ENCODE measurements at places on chromosomes 3 and 15. TPM values are rescaled to one million over a fixed set of nuclear protein-coding genes. Genes with fewer than 3 reads are reported as not detected.
A peak's percentile ranks its signal among the peaks of the same experiment; 100 is the strongest.

GRCh38 chr15:99736702-99737101 is 3.5 kb upstream of the LYSMD4 start:
- H3K4me1 ChIP-seq = peaks cover 25% of the 10 kb centered on the region
- H3K36me3 ChIP-seq = peaks cover 6% of the 10 kb centered on the region
- no peaks in the 10 kb centered on the region for H3K27me3 ChIP-seq
- H3K4me3 ChIP-seq = no peak overlapping the region

GRCh38 chr3:87478716-87479115 is 202.3 kb upstream of the POU1F1 start:
- no peak overlapping the region for H3K4me3 ChIP-seq
- no peak for DNase-seq
- no peaks in the 10 kb centered on the region for H3K4me1 ChIP-seq
- H3K27me3 ChIP-seq = no peaks in the 10 kb centered on the region
- no peaks in the 10 kb centered on the region for H3K36me3 ChIP-seq

- H3K4me3 ChIP-seq = peak overlapping the region; percentile 15
- H3K36me3 ChIP-seq = peaks cover 67% of the 10 kb centered on the region
- H3K4me1 ChIP-seq = peaks cover 87% of the 10 kb centered on the region
- DNase-seq = peak; percentile 96
These were observed 17.7 kb downstream of the CHD2 start for GRCh38 chr15:92917598-92918407.

DNA sequence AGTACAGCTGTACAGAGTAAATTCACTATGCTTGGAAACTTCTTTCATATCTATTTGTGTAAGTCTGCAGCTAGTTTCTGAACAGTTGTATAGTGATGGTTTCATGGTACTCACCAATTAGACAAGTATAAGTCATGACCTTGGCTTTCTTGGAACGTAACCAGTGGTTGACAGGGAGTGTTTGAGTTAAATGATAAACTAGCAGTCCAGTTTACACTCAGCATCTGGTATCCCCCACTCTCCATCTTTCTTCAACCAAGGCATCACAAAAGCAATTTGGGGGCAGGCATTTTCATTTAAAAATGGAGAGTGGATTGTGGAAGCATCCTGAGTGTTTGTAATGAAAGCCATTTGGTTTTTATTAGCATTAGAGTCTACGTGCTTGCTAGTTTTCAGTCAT is 26.0 kb downstream of the MME start:
- no peak overlapping the region for H3K27ac ChIP-seq
- no peak overlapping the region for H3K4me3 ChIP-seq
- DNase-seq = no peak
- H3K4me1 ChIP-seq = peaks cover 6% of the 10 kb centered on the region

DNA sequence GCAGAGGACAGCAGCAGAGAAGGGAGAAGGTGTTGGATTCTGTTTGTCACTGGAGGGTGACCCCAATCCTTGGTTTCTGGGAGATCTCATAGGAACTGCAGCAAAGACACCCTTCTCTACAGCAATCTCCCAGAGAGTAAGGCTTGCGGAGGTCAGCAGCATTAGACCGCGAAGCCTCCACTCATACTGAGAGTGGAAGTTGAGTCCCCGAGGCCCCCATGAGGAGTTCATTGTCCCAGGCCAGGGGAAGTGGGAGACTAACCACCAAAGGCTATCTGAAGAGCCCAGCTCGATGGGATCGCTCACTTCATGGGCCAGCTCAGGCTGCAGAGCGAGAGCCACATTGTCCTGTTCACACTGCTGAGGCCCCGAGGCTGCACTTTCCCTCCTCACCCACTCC is 44.6 kb downstream of the GLDN start:
- H3K4me1 ChIP-seq = no peaks in the 10 kb centered on the region
- no peaks in the 10 kb centered on the region for H3K36me3 ChIP-seq
- no peak overlapping the region for H3K27ac ChIP-seq
- no peak overlapping the region for H3K4me3 ChIP-seq
- peaks cover 2% of the 10 kb centered on the region for H3K27me3 ChIP-seq

DNA sequence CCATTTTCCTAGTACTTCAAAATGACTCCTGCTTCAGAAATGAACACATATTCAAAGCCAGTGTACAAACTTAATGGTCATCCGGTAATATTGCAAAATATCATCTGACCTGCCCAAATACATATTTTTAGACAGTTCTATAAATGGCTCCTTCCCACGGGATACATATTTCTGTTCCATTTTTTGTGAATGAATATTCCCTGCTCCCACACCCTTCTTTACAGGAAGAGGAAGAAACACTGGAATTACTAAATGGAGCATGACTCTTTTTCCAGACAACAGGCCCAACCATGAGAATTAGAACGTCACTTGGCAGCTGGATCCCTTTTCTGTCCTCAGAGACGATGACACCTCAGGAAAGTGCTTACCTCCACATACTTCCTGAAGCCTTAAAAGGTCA is 38.0 kb upstream of the CBLB start:
- no peaks in the 10 kb centered on the region for H3K27me3 ChIP-seq
- H3K36me3 ChIP-seq = peaks cover 3% of the 10 kb centered on the region
- no peak for DNase-seq
- H3K27ac ChIP-seq = no peak overlapping the region

DNA sequence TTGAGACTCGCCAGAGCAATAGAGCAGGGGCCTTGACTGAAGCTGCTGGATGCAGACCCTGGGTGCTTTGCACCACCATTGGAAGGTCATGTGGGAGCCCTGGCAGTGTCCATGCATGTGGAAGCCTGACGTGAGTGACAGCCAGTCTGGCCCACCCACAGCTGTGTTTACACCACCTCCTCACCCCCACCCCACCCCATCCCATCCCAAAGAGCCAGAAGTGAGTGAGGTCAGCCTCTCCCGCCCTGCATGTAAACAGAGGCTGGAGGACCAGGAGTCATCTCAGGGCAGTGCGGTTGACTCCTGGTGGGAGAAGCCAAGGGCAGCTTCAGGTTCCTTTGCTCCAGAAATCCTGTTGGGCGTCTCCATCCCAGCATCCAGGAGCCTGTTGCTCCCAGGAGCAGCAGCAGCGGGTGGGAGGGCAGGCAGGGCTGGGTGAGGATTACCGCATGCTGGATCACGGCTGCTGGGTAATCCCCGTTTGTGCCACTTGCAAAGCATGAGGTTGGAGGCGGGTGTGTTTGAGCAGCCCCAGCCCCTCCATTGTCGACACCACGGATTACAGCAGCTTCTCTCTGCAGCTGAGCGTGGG is 44.6 kb downstream of the CORO2B start:
- DNase-seq = no peak
- H3K36me3 ChIP-seq = no peaks in the 10 kb centered on the region
- no peaks in the 10 kb centered on the region for H3K4me1 ChIP-seq
- peaks cover 6% of the 10 kb centered on the region for H3K27me3 ChIP-seq
- no peak overlapping the region for H3K27ac ChIP-seq

GRCh38 chr3:112640276-112640929 is 540 bp downstream of the CCDC80 start:
- H3K4me1 ChIP-seq = peaks cover 21% of the 10 kb centered on the region
- no peak overlapping the region for H3K4me3 ChIP-seq
- no peak overlapping the region for H3K27ac ChIP-seq

- no peak for DNase-seq
- H3K27me3 ChIP-seq = no peaks in the 10 kb centered on the region
- H3K4me1 ChIP-seq = no peaks in the 10 kb centered on the region
- no peaks in the 10 kb centered on the region for H3K36me3 ChIP-seq
These were observed 343.2 kb upstream of the ONECUT1 start for GRCh38 chr15:53133255-53133850.

DNA sequence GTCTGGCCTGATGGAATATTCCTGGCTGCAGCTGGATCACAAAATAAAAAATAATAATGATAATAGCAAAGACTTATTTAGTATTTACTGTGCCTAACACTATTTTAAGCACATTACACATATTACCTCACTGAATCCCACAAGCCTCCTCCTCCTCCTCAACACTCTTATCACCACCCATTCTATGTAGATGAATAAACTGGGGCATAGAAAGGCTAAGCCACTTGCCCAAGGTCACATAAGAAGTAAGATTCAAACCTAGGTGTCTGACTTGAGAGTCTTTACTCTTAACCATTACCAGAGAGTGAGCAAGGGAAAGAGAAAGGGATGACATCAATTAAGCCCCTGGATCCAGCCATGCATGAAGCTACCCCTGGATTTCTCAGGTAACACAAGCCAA is 493.1 kb downstream of the SHQ1 start:
- no peak for DNase-seq
- H3K36me3 ChIP-seq = no peaks in the 10 kb centered on the region
- no peaks in the 10 kb centered on the region for H3K4me1 ChIP-seq

DNA sequence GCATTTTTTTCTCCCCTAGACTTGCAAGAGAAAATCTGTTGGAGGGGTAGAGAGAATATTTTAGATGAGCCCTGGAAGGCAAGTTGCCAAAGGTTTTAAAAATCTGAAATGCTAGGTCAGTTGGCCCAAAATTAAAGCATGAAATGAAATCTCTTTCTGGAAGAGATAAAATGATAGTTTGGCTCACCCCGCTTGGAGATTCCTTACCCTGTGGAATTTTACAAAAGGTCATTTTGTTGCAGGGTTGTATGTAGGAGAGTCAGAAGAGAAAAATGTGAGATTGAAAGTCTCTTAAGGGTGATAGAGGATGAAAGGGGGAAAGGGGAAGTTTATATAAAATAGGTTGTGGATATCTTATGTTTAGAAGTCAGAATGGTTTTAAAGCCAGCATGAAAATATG is 277.8 kb downstream of the CD47 start:
- DNase-seq = no peak
- peaks cover 12% of the 10 kb centered on the region for H3K4me1 ChIP-seq
- peaks cover under 1% of the 10 kb centered on the region for H3K36me3 ChIP-seq
- H3K4me3 ChIP-seq = no peak overlapping the region

- no peak overlapping the region for H3K27ac ChIP-seq
- no peak for DNase-seq
- peaks cover 6% of the 10 kb centered on the region for H3K36me3 ChIP-seq
- H3K4me1 ChIP-seq = no peaks in the 10 kb centered on the region
These were observed 9.0 kb downstream of the ZNF662 start for GRCh38 chr3:42914771-42915515.

GRCh38 chr15:38316311-38316710 is 63.7 kb downstream of the SPRED1 start:
- no peak overlapping the region for H3K27ac ChIP-seq
- H3K4me1 ChIP-seq = no peaks in the 10 kb centered on the region
- H3K27me3 ChIP-seq = peaks cover 33% of the 10 kb centered on the region
- H3K36me3 ChIP-seq = no peaks in the 10 kb centered on the region

GRCh38 chr3:57958642-57959422 is 49.4 kb upstream of the FLNB start:
- DNase-seq = no peak
- H3K27ac ChIP-seq = no peak overlapping the region
- peaks cover 1% of the 10 kb centered on the region for H3K27me3 ChIP-seq

GRCh38 chr3:71152892-71153265 is 430.6 kb downstream of the FOXP1 start:
- H3K27ac ChIP-seq = no peak overlapping the region
- H3K4me1 ChIP-seq = peaks cover 19% of the 10 kb centered on the region
- H3K27me3 ChIP-seq = no peaks in the 10 kb centered on the region
- no peak for DNase-seq

DNA sequence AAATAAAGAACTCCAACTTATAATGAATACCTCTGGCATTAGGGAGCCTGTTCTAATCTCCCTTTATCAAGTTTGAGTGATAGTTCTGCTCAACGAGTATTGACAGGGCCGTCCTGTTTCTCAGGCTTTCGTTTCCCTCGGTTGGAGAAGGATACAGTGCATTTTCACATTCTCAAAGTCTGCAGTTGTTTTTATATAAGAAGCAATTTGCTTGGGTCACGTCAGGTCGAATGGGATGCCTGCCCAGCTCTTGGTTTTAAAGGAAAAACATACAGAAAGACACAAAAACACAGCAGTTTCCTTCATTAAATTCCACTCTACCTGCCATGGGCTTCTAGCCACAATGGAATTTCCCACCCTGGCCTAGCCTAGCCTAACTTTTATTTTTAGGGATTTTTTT is 366.3 kb downstream of the TIGIT start:
- DNase-seq = no peak
- H3K27me3 ChIP-seq = no peaks in the 10 kb centered on the region
- H3K27ac ChIP-seq = no peak overlapping the region
- H3K4me1 ChIP-seq = no peaks in the 10 kb centered on the region

GRCh38 chr15:78873793-78874765 is 1.4 kb downstream of the MORF4L1 start:
- H3K4me3 ChIP-seq = peak overlapping the region; percentile 100
- peak overlapping the region; percentile 100 for H3K27ac ChIP-seq
- H3K27me3 ChIP-seq = no peaks in the 10 kb centered on the region
- peaks cover 51% of the 10 kb centered on the region for H3K4me1 ChIP-seq

DNA sequence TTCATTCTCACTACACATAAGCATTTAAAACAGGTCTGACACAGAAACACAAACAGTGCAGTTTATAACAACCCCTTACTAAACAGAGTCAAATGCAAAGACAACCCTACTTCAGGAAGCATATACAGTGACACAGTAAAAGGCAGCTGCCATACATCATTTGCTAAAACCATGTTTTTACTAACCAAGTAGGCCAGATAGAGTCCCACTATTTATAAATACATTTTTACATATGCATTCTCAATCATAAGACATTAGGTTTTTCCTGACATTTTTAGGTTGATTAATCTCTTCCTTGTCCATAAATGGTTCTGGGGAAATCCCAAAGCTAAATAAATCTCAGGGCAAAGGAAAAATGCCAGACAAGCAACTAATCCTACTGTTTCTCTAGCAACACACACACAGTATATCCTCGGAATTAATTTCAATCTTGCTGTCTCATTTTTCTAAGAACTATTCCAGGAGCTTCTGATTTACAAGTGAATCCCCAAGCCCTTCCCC is 39.0 kb downstream of the CHAC1 start:
- H3K36me3 ChIP-seq = peaks cover 48% of the 10 kb centered on the region
- no peaks in the 10 kb centered on the region for H3K27me3 ChIP-seq
- no peak overlapping the region for H3K27ac ChIP-seq
- H3K4me3 ChIP-seq = no peak overlapping the region
- no peak for DNase-seq
- H3K4me1 ChIP-seq = peaks cover 16% of the 10 kb centered on the region

DNA sequence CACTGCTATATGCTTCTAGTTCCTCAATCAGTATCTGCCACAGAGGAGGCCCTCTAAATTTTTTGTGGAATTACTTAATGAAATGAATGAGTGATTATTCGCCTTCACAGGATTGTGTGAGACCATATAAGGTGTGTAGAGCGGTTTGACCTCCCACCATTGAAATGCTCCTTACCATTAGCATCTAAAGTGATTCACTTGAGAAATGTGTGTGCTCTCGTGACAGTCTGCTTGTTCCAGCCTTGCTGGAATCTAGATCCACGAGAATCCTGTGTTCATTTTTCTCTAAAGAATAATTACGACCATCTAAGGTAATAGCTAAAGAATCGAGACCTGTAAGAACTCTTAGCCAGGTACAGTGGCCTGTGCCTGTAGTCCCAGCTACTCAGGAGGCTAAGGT is 126.9 kb downstream of the FNDC3B start:
- DNase-seq = no peak
- no peak overlapping the region for H3K27ac ChIP-seq
- H3K36me3 ChIP-seq = no peaks in the 10 kb centered on the region
- H3K27me3 ChIP-seq = no peaks in the 10 kb centered on the region
- H3K4me3 ChIP-seq = no peak overlapping the region

- H3K4me3 ChIP-seq = no peak overlapping the region
- no peaks in the 10 kb centered on the region for H3K27me3 ChIP-seq
- H3K36me3 ChIP-seq = no peaks in the 10 kb centered on the region
- no peaks in the 10 kb centered on the region for H3K4me1 ChIP-seq
- H3K27ac ChIP-seq = no peak overlapping the region
These were observed 520.1 kb downstream of the ROBO1 start for GRCh38 chr3:79247725-79248043.

SEMA3G gene
- total RNA-seq = 0.15 TPM

TMC3 gene
- not detected for total RNA-seq

KIF7 gene
- 0.65 TPM for total RNA-seq

ACP3 gene
- total RNA-seq = not detected

AGTR1 gene
- total RNA-seq = not detected

PLSCR5 gene
- not detected for total RNA-seq

ZNF662 gene
- total RNA-seq = 0.25 TPM

CASR gene
- total RNA-seq = 0.06 TPM
